ENCODE measurements at places on chromosomes 2 and 18.
A peak's percentile ranks its signal among the peaks of the same experiment; 100 is the strongest.

- DNase-seq: no peak
These were observed 73.9 kb upstream of the HK2 start for GRCh38 chr2:74759986-74760385.

DNA sequence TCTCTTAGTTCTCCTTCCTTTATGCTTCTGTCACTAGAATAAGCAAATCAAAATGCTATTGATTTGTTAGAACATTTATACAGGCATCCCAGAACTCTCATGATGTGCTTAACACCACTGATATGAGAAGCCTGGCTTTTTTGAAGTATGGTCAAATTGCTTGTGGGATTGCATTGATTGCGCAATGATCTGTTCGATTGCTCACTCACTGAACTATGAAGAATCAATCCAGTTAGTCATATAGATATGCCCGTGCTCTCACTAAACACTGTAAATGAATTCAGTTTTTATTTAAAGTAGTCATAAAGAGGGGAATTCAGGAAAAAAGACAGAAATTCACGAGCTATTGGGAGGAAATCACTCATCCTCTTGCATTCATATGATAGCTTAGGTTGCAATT is 1237.8 kb downstream of the SUCLG1 start:
- peak; percentile 13 for DNase-seq

GRCh38 chr2:45330637-45331409 is 280.2 kb downstream of the SRBD1 start:
- peak; percentile 52 for DNase-seq

DNA sequence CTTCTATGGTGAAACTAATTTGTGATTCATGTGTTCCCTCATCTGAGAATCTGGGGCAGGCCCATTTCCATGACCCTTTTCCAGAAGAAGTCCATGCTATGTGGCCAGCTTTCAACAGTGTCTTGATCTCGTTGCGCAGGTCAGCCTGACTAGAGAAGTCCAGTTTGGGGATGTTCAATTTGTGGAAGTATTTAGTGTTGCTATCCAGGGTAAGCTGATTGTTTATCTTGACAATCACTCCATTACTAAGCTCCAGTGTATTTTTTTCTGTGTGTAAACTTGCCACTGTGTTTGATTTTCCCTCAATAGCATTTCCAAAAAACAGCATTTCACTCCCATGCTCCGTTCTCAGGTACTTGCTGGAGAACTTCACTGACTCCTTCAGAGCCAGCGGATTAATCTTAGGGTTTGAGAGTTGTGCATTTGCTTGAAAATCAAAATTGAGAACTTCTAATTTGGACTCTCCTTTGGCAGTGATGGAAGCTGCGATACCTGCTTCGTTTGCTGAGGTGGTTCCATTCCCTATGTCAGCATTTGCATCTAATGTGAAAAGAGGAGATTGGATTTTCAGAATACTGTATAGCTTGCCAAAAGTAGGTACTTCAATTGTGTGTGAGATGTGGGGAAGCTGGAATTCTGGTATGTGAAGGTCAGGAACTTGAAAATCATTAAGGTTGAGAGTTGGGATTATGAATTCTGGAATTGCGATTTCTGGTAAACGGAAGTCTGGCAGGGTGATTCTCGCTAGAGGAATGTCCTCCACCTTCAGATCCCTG is 35.7 kb downstream of the APOB start:
- DNase-seq: no peak

GRCh38 chr2:97914691-97915213 is 81.0 kb downstream of the TMEM131 start:
- DNase-seq: no peak

GRCh38 chr2:17877811-17878280 is 621 bp upstream of the KCNS3 start:
- DNase-seq: peak; percentile 32

GRCh38 chr18:4319738-4320677 is 135.1 kb downstream of the DLGAP1 start:
- DNase-seq: no peak

DNA sequence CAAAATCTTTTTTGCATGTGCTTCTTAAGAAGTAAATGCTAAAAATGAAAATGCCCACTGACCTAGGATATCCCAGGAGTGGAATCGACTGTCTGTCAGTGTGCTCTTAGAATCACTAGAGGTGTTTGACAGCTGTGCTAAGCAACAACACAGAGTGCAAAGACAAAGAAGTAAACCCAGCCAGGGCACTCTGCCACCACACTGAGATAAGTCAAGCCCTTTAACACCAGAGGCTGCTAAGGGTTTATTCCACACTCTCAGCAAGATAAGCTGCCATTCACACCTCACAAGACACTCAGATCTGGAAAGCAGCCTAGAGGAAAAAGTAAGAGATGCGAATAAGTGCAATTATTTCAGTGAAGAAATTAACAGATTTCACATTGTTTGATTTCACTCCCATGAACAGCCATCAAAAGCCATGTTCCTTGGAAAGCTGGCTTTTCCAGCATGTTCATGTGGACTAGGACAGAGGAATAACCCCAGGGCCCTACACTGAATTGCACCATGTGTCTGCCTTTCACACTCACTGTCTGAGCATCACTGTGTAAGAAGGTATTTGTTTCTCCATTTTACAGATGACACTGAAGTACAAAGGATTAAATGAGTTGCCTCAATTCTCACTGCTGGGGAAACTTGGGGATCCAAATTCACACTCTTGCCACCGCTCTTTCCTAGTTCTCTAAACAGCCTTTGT is 6.0 kb upstream of the BMP10 start:
- DNase-seq: no peak

DNA sequence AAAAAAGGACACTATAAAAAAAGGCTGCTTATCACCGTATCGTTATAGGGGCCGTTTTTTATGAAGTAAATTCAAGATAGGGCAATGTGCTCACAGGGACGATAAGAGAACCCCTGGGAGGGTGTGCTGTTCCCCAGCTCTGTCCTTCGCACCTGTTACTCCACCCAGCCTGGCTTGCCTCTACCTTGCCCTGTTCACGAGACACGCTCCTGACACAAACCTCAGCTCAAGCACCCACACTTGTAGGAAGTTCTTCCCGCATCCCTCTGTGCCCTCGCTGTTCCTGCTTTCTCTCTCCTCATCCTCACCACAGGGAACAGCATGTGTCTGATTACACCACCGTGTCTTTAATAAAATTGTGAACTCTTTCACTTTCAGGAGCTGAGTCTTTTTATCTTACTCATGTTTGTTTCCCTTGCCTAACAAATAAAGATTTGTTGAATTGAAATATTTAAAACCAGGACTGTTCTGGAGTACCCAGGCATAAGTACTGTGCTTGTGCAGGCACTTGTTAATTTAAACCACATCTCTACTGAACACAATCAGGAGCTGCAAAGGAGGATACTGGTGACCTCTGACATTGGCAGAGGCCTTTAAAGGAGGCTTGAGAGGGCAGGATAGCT is 26.0 kb upstream of the KIDINS220 start:
- DNase-seq: no peak

GRCh38 chr2:109173311-109174171 is 44.5 kb downstream of the SH3RF3 start:
- peak; percentile 87 for DNase-seq

DNA sequence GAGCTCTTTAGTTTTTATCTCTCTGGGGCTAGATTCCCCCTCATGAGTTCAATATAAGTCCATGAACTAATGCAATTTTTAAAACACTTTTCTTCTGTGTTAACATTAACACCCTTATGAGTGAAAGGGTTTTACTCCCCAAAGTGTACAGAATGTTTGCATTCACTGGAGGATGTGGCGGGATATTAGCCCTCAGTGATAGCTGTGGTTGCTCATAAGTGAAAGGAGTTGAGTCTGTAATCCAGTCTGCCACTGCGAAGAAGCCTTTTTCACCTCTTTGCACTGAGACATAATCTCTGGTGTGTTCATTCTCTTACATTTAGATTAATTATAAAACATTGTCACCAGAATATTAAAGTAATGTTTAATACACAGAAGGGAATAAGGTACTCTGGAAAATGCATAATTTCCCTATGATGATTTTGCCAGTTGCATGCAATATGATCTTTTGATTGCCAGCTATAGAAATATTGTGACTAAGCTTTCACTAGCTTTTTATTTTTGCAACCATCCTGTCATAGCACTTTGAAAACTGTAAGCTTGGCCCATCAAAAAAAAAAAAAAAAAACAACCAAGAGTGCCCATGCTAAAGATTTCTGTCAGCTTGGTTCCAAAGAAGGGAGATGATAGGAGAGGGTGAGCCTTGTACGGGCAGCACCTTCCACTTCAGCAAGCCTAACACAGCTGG is 113.2 kb downstream of the BCL11A start:
- no peak for DNase-seq

DNA sequence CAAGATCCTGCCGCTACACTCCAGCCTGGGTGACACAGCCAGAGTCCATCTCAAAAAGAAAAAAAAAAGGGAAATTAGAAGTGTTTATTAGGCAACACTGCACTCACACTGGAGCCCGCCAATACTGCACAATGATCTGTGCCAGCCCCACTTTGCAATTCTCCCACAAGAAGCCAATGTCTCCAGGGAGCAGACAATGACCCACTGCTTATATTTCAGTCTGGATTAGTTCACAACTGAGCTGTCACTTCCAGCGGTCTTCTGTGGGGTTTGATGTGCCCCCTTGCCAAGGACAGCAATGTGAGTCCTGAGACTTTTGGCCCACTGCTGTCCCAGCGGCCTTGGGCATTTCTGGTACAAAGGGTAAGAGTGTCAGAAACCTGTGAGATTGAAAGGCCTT is 85.6 kb upstream of the PPM1B start:
- no peak for DNase-seq

GRCh38 chr2:29786361-29786760 is 135.0 kb downstream of the ALK start:
- no peak for DNase-seq

GRCh38 chr2:152646264-152646663 is 71.0 kb downstream of the PRPF40A start:
- DNase-seq: no peak

DNA sequence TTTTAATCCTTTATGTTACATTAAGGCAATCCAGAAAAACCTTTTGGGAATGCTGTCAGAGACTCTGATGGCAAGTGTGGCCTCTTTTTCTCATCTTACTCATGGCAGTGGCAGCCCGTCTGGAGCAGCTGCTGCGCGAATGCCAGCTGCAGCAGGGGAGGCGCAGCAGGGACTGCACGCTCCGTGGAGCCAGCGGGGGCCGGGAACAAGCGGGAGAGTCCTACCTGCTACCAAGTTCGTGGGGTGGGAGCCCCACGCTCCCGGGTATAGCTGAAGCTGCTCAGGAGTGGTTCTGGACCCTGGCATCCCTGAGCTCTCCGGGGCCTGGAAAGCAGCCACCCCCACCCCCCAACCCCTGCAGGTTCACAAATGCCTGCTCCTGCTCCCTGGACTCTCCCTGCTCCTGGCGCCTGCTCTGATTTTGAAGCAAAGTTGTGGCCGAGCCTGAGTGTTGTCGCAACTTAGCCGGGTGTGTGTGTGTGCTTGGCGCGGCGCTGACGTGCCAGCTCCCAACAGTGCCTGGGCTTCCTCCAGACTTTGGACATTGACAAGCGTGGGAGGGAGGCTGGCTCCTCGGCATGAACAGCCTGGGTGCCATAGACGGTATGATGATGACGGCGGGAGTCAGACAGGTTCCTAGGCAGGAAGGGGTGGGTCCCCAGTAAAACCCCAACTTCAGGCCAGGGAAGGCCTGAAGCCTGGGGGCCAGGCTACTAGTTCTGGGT is 21.7 kb downstream of the TMX3 start:
- DNase-seq: no peak

DNA sequence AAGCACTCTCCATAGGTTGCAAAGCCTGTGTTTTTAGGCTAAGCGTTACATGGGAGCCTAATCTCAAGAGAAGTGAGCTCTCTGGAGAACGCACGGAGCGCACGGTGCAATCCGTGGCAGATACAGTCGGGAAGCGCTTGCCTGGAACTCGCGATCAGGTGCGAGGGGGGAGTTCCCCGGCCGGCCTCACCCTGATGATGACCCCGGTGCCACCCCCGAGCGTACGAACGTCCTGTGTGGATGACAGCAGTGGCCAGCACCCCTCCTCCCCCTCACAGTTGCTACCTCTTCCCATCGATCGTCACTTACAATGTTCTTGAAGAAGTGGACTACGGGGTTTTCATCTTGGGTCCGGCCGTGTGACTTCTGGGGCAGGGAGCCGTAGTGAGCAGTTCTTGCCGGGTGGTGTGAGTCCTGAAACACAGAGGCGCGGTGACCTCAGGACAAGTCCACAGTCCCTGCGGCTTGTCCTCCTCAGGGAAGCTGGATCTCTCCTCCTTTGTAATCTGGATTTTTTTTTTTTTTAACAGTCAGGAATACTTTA is 142.9 kb downstream of the MBP start:
- no peak for DNase-seq

DNA sequence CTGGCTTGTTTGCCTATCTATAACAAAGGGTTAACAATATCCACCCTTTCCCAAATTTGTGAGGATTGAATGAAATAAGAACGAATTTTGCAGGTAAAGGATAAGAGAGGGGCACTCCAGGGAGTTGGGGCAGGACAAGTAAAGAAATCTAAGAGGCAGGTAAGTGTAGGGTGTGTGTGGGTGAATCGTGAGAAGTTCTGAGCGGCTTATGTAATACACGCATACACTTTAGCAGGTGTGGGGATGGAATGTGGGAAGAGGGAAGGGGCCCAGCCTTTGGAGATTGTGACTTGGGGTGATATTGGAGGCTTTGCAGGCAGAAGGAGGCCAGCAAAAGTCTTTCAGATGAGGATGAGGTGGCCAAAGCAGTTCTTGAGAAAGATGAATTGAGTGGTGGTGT is 83.2 kb upstream of the AQP4 start:
- no peak for DNase-seq

GRCh38 chr2:104704496-104705245 is 149.2 kb upstream of the POU3F3 start:
- DNase-seq: no peak

DNA sequence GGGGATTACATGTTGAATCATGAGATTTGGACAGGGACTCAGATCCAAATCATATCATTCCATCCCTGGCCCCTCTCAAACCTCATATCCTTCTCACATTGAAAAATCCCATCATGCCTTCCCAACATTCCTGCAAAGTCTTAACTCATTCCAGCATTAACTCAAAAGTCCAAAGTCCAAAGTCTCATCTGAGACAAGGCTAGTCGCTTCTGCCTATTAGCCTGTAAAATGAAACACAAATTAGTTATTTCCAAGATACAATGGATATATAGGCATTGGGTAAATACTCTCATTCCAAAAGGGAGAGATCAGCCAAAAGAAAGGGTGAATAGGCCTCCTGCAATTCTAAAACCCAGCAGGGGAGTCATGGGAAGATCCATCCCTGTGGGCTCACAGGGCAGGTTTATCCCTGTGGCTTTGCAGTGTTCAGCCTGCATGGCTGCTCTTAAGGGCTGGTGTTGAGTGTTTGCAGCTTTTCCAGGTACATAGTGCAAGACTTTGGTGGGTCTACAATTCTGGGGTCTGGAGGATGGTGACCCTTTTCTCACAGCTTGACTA is 21.2 kb upstream of the SLC14A1 start:
- no peak for DNase-seq

- no peak for DNase-seq
These were observed 1112.5 kb downstream of the TSN start for GRCh38 chr2:122867941-122868340.

All from GM03348 (cell line).